GM04504 (cell line): ENCODE measurements at places on chromosomes 13 and 19.

DNA sequence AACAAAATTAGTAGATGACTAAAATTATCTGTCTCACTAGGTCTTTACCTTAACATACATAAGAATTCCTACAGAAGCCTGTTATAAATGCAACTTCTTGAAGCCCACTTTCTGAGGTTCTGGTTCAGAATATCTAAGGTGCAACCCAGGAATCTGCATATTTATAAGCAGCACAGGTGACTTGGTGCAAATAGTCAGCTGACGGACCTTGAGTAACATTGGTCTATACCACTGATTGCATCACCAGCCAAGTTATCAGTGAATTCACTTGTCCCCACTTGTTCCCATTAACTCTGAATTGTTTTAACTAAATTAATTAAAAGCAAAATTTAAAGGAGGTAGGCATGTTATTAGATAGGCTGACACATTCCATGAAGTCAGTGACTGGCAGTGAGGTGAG lies 109.9 kb downstream of the FRY start:
- DNase-seq: no peak

GRCh38 chr19:10344780-10345179 lies 5.4 kb upstream of the ICAM3 start:
- DNase-seq: no peak

DNA sequence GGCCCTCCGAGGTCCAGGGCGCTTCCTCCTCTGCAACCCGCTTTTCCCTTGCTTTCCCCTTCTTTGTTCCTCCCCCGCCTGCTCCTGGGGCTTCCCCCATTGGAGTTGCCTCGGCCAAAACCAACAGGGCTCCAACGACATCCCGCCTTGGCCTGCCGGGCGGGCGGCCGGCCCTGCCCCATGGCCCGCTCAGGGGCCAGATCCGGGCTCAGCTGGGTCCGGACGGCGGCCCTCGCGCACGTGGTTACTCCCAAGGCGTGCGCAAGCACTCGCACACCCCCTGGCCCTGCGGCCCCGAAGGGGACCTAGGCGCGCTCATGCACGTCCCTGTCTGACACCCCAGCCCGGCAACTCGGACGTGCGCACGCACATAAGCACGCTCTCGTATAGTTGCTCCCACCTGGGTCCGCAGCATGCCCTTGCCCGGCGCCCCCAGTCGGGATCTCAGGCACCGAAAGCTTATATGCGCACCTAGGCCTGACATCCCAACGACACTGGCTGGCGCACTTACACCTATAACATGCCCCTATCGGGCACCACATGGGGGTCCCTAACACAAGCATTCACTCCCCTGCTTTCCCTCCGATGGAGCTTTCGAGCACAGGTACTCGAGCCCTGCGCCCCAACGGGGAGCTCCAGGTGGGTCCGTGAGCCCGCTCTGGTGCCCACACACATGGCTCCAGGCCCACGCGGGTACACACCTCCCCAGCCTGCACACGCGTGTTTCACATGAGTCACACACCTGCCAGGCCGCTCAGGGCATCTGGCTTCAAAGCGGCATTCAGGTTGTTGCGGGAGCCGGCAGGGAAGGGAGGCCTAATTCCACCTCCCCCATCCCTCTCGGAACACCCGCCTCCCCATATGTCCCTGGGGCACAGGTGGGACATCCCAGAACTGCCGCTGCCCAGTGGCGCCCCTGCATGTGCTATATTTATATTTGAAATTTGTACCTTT lies 15.0 kb downstream of the NFIX start:
- no peak for DNase-seq

- no peak for DNase-seq
Observed at GRCh38 chr19:44747739-44748425, 626 bp upstream of the BCL3 start.

- DNase-seq: no peak
Observed at GRCh38 chr13:45522571-45522970, 57.8 kb downstream of the COG3 start.

DNA sequence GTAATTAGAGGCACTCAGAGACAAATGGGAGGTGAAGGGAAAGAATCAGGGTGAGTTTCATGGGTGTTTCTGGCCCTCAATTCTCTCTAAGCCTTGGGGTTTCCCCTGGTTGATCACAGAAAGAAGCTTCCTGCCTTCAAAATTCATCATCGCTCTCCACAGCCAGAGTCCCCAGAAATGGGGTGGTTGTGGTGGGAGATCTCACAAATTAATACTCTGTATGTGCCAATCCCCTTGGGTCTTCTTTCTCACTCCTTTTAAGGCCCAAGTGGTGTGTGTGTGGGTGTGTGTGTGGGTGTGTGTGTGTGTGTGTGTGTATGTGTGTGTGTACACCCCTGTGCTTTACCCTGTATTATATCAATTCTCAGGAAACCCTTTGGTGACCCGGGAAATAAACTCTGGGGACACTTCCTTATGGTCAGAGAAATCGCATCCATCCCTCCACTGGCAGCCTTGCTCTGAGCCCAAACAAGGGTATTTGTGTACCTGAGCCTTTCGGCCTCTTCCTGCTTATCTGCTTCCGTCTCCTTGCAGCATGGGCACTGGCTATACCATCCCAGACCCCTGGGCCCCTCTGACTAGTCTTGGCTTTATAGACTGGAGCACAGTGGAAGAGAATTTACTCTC lies 2.8 kb upstream of the FCGBP start:
- DNase-seq: no peak
